Activated CD4-positive, alpha-beta T cell treated with anti-CD3 and anti-CD28 coated beads, Interleukin-2, amount 50 U/mL, for 1 hour (primary cell): ENCODE measurements at places on chromosomes 12 and 14.

- peak; percentile 70 for DNase-seq
Observed at GRCh38 chr12:104682790-104683279, 226.1 kb downstream of the CHST11 start.

DNA sequence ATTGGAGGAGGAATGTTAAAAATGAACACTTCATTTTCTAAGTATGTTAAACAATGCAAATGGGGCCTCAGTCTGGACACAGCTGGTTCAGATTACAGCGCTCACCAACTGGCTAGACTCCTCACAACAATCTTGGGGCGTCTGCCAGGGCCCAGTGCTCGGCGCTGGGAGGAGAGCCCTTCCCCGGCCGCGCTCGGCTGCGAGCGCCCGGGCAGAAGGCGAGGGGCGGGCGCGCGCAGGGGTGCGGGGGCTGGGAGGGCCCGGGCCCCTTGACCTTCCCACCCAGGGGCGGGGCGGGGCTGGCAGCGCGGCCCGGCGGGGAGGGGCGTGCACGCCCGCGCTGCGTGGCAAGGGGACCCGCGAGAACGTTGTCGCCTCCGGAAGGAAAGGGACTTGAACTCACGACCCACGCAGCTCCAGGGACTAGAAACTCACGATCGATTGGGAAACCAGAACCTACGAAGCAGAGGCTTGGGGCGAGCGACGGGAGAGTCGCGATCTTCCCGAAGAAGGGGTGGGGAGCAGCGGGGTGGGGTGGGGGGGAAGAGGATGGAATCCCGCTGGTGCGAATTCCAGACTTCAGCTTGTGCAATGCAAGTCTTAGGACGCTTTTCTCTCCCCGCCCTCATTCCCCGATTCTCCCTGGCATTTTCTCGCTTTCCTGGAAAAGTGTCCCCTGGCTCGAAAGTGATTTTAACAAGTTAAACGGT, at the start of gene FBLN5:
FBLN5 (minus strand) TSS at position 220 of the 710 bp plus-strand sequence. CDS start 465 bp downstream, outside the sequence.
- DNase-seq = peak; percentile 6

GRCh38 chr14:38868399-38869290, 234.4 kb downstream of the SEC23A start:
- DNase-seq = no peak

DNA sequence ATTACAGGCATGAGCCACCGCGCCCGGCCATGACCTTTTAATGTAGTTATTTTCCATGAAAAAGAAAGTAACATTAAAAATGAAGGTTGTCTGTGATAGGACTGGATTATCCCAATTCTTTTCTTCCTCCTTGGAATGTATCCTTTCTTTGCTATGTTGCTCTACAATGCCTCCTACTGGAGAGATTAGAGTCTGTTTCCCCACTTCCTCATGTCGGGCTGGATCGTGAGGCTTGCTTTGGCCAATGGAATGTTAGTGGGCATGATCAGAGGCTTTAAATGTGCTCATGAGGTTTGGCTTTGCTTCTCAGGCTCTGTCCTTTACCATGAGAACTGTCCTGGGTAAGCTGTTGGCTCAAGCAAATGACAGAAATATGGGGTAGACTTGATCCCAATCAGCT, 34.7 kb upstream of the SOCS2 start:
- no peak for DNase-seq

DNA sequence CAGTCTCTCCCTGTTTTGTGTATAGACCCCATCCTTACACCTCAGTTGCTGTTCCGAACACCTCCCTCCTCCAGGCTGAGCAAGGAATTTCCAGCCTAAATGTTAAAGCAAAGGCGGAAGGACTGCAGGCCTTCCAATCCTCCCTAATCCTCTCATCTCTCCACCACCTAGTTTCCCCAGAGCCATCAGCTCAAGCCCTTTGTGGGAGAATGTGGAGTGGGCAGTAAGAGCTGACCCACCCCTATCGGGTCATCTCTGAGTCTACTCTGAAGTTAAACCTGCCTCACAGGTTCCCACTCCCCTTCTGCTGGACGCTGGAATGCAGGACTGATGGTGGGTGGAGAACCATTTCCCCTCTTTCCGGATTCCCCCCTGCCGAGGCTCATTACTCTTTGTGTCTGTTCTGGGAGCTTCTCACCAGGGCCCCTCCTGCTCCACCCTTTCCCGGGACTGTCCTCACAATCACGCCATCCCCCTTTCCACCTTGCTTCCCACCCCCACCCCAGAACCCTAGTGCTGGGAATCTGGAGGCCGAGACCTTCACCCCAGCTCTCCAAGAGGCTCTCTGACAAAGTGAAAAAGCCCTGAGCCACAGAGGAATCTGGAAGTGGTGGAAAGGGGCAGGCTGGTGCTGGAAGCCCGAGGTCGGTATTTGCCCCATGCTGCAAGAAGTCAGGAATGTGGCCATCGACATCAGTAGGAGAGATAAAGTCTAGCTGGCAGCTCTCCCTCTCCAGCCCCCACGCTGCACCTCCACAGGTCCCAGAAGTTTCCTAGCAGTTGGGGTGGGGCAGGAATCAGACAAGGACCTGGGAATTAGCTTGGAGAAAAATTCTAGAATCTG, 3.3 kb upstream of the KRT18 start:
- DNase-seq = no peak

DNA sequence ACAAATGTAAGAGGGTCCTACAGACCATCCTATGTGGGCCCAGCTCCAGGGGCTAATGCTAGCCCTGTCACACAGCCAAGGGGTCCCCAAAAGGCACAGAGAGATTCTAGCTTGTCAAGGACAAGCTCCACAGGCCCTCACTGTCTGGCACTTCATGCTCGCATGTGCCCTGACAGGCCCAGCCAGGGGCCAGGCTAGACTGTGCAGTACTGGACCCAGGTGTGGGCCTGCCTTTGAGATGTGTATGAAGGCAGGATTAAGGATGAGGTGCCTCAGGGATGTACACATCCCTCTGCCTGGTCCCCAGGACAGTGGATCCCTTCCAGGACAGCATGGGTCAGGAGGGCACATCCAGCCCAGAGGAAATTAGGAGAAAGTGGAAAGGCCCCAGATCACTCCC, 57.8 kb downstream of the VWF start:
- DNase-seq = no peak

DNA sequence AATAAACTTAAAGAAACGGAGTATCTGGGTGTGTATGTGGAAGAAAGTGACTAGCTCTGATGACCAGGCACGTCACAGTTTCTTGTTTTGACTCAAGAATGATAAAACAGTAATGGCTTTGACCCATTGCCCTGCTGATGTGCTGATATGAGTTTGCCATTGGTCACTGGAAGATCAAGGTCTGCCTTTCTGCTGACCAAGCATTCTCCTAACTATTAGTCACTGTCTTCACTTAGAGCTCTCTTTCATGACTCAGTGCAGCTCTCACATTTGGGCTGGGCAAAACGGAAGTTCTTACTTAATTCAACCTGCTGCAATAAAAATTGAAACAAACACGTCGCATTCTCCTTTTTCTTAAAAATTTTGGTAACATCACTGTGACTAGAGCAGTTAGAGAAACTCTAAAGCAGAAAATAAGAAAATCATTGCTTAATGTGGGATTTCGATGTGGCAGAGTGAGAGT, 366.7 kb downstream of the BTG1 start:
- peak; percentile 38 for DNase-seq

DNA sequence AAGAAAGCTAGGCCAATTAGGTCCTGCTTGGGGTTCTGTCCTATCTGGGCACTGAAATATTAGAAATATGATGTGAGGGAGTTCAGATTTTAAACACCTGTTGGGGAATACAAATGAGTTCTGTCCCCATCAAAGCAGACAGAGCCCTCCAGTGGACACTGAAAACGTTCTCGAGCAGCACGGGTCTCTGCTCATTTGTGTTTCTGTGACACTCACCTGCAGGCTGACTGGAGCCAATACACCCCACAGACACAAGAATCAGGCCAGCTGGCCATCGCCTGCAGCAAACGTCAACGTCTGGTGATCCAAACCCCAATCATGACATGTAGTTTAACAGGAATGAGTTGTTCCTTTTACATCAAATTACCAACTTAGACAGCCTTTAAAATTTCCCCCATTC, 493.4 kb upstream of the TMEM132C start:
- no peak for DNase-seq

- DNase-seq = no peak
Observed at GRCh38 chr14:70340002-70340401, 19.5 kb downstream of the COX16 start.

DNA sequence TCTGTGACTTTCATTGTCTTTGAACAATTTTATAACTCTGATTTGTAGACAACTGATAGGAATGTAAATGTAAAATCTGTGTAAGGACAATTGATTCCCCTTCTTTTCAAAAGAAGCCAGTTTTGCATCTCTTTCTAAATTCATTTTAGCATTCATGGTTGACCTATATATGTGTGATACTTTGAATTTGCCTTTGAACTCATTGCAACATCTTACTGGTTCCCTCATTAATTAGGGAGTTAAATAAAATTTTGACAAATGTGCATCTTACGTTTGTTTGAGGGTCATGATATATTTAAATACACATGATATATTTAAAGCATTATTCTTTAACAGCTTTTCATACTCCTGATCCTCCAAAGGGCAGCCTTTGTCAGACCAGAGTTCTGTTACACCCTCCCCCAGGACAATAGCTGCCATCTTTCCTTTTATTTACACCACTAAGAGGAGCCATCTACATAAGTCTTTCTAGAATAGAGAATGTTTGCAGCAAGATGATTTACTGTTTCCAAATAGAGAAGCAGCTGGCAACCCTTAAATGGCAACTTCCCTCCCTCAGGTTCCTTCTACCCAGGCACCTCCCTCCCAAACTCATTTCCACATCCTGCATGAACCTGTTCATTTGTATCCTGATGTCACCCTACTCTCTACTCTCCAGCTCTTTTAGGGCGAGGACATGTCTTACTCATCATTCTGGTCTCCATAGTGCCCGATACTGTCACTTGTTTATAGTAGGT, 40.2 kb upstream of the APPL2 start:
- no peak for DNase-seq

- no peak for DNase-seq
Observed at GRCh38 chr12:81888106-81888740, 129.1 kb upstream of the PPFIA2 start.

DNA sequence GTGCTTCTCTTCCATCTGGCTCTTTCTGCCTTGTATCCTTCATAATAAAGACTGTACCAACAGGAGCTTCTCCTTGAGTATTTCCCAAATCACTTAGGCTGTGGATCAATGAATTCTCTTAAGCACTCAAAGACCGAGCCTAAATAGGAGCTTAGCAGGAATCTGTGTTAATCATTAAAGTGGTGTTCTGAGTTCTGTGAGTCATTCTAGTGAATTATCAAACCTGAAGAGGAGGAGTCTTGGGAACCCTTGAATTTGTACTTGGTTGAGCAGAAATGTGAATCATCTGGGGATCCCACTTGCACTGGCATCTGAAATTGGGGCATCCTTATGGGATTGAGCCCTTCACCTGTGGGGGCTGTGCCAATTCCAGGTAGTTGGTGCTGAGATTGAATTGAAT, 946.2 kb downstream of the BCL11B start:
- no peak for DNase-seq

- DNase-seq = no peak
Observed at GRCh38 chr14:90743425-90743824, 72.8 kb downstream of the TTC7B start.

DNA sequence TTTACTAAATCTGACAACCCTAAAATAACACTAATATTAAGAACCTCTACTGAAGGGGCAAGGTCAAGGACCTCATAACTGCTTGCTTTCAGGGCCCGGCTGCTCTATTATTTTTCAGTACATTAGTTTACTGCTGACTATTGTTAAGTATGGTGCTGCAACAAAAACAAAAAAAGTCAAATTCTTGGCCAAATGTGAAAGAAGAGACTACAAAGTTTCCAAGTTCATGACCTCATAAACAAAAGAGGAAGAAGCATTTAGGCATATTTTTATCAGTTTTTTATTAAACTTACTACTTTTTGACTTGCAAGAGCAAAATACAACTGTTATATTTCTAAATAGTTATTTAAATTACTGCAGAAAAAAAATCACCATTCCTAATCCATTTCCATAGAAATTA, 109.8 kb upstream of the GPHB5 start:
- no peak for DNase-seq

- DNase-seq = no peak
Observed at GRCh38 chr14:68922886-68923285, 56.2 kb downstream of the ACTN1 start.

DNA sequence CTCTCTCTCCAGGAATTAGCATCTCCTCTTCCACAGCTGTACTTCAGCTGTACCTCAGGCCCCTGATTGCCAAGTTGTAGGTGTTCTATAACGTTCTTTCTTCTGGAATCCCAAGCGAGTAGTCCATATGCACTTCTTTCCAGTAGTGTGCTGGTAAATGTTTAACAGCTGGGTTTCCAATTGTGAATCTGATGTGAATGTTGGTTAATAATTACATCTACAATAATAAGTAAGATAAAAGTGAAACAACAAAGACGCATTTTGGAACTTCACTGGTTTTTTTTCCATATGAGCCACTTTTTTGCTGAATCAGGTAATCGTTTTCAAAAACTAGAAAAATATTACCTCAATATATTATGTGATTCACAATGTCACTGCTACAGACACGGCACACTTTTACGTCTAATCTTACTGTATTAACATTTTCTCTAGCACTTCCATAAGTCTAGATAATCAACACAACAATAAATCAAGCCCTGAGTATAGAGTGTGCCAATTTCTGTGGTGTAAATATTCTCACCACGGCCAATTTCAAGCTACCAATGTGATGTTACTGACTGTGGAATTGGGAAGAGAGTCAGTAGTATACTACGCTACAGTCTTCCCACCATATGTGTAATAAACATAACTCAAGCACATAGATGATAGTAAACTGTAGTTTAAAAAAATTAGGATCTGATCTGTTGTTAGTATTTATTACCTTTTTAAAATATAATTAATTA, 113.0 kb downstream of the ZFP36L1 start:
- DNase-seq = no peak

DNA sequence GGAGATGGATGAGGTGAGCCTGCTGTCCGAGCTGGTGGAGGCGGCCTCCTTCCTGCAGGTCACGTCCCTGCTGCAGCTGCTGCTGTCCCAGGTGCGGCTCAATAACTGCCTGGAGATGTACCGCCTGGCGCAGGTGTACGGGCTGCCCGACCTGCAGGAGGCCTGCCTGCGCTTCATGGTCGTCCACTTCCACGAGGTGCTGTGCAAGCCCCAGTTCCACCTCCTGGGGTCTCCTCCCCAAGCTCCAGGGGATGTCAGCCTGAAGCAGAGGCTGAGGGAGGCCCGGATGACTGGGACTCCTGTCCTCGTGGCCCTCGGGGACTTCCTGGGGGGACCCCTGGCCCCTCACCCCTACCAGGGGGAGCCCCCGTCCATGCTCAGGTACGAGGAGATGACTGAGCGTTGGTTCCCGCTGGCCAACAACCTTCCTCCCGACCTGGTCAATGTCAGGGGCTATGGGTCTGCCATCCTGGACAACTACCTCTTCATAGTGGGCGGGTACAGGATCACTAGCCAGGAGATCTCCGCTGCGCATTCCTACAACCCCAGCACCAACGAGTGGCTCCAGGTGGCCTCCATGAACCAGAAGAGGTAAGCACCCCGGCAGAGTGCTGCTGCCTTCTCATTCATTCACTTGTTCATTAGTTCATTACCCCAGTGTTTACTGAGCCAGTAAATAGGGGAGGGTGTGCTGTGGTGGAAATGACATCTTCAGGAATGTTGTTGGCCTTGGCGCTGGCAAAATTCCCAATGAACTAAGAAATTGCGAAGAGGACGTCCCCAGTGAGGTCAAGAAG, 774 bp upstream of the MANSC4 start:
- DNase-seq = peak; percentile 30

GRCh38 chr12:115918763-115919162, 358.7 kb downstream of the MED13L start:
- no peak for DNase-seq
